Aorta (tissue), 5 donors: ENCODE measurements at places on chromosomes 4 and X. TPM values are rescaled to one million over a fixed set of nuclear protein-coding genes. Genes with fewer than 3 reads are reported as not detected.

DNA sequence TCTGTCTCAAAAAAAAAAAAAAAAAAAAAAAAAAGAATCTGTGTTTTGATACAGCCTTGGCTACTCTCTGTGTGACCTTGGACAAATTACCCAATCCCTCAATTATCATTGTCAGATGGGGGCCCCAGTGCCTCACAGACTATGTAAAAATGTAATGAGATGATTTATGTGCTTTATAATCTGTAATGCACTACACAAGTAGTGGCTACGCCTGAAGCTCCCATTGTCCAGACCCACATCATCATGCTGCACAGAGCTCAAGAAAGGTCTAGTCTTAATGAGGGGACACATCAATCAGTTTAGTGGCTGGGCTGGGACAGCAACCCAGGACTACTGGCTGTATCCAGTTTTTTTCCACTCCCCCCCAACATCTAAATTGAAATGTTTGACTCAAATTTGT lies 308.3 kb downstream of the DCHS2 start:
- no peak overlapping the region for H3K27ac ChIP-seq
- no peaks in the 10 kb centered on the region for H3K4me1 ChIP-seq
- no peak for DNase-seq
- H3K36me3 ChIP-seq: no peaks in the 10 kb centered on the region

DNA sequence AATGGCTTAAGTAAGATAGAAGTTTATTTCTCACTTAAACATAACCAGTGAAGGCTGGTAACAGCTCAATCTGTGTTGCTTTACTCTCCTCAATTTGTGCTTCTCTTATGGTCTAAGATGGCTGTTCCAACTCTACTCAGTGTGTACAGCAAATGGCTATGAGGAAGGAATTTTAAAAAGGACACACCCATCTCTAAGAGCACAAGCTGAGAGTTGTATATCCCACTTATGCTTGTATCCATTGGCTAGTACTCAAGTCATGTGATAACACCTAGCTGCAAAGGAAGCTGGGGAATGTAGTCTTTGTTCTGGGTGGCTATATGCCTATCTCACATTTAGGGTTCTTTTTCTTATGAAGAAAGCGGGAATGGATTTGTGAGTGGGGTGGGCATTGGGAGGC lies 63.3 kb downstream of the GPAT3 start:
- H3K4me1 ChIP-seq: no peaks in the 10 kb centered on the region
- no peak overlapping the region for H3K27ac ChIP-seq
- no peaks in the 10 kb centered on the region for H3K36me3 ChIP-seq
- no peak for DNase-seq
- H3K4me3 ChIP-seq: no peak overlapping the region

GRCh38 chrX:1185561-1185960 lies 26.9 kb downstream of the CRLF2 start:
- no peak overlapping the region for H3K27ac ChIP-seq
- no peaks in the 10 kb centered on the region for H3K4me1 ChIP-seq
- no peak overlapping the region for H3K4me3 ChIP-seq
- no peaks in the 10 kb centered on the region for H3K27me3 ChIP-seq

The COX7B2 gene
- total RNA-seq: not detected

The SOWAHB gene
- not detected for total RNA-seq

GRCh38 chr4:108060686-108061321 lies 71.1 kb downstream of the HADH start:
- no peaks in the 10 kb centered on the region for H3K36me3 ChIP-seq
- no peak overlapping the region for H3K4me3 ChIP-seq
- DNase-seq: no peak
- H3K27me3 ChIP-seq: no peaks in the 10 kb centered on the region

The S100G gene
- total RNA-seq: not detected

DNA sequence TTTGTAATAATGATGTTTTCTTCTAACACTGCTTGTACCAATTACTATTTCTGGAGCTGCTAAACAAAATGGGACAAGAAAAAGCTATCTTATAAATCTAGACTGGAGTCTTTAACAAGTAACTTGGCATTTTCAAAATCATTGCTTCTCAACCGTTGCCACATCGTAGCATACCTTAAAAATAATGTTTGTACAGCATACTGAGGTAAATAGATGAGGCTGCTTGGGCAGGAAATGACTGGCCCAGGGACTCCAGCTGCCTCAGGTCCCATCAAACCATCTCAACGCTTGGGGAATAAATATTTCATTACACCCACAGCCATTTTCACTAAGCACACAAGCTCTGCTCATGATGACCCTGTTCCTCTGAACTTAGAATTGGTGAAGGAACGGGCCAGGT lies 115.1 kb downstream of the SPANXA1 start:
- H3K27me3 ChIP-seq: no peaks in the 10 kb centered on the region
- peaks cover 2% of the 10 kb centered on the region for H3K4me1 ChIP-seq
- no peak overlapping the region for H3K4me3 ChIP-seq
- no peaks in the 10 kb centered on the region for H3K36me3 ChIP-seq
- DNase-seq: no peak

DNA sequence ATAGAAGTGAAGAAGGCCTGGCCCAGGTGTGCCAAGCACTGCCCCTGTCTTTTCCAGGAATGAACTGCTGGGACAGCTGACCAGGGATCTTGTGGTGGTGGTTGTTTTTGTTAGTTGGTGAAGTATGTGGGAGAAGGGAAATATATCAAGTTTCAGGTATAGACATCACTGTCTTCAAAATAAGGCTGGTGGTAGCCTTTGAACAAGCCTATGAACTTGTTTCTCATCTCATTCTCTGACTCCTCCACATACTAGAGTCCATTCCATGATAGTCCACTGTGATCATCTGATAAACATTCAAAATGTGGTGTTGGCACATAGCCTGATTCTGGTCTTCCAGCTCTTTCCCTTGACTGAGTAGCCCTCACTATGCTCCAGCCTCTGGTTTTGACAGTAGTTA lies 303.7 kb downstream of the CAMK2D start:
- DNase-seq: no peak
- no peaks in the 10 kb centered on the region for H3K4me1 ChIP-seq
- no peak overlapping the region for H3K27ac ChIP-seq
- H3K27me3 ChIP-seq: no peaks in the 10 kb centered on the region
- no peak overlapping the region for H3K4me3 ChIP-seq

DNA sequence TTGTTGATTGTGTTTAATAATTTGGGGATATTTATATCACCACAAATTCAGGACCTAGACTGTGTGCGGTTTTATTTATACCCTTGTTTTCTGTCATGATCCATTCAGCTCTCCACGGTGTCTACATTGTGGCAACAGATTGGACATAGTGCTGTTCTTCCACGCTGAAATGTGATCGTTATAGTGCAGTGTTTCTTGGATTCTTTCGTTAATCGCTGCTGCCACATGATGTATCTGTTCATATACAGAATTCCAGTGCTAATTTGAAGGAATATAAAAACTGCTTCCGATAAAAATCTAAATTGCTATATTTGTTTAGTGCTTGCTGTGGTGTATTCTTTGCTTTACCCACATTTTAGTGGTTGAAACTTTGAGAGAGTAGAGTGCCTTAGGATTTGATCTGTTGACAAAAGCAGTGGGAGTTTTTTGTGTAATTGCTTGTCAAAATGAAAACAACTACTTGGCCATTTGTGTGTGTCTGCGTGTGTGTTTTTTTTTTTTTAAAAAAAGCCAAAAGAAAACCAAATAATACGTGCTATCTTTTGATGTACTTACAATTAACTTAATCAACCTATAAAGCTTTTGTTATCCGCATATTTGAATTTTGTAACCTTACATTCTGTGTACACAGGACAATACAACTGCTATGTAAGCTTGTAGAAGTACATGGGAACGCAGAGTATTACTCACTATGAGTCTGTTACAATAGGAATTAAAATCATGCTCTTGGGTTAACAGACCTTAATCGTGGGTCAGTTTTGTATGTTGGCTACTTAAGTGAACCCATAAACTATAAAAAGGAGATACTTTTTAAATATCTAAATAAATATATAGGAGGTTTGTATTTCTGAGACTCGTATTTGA lies 353.3 kb downstream of the ARHGAP24 start:
- H3K4me1 ChIP-seq: peaks cover 7% of the 10 kb centered on the region
- H3K27ac ChIP-seq: peak overlapping the region; percentile 48
- H3K36me3 ChIP-seq: no peaks in the 10 kb centered on the region
- H3K27me3 ChIP-seq: no peaks in the 10 kb centered on the region
- no peak for DNase-seq

The CFI gene
- total RNA-seq: 64.5 TPM

GRCh38 chr4:111213531-111213930 lies 590.7 kb upstream of the PITX2 start:
- H3K27me3 ChIP-seq: no peaks in the 10 kb centered on the region
- H3K36me3 ChIP-seq: no peaks in the 10 kb centered on the region

DNA sequence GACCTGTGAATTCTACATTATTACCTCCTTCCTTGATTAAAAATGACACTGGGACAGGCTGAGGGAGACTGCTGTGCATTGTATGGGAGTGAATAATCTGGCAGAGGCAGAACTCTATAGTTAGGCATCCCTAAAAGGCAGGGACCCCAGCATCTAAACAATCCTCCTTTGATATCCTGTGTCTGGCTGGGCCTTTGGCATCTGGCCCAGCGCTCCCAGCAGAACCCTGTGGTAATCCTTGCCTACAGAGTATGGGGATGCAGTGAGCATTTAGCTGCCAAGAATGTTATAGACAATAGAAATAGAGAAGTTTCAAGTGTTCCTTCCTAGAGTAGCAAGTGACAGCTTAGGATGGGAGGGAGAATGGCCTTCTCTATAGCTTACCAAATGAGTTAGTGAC lies 38.5 kb downstream of the ZCCHC12 start:
- no peak overlapping the region for H3K4me3 ChIP-seq

The SOD3 gene
- 356 TPM for total RNA-seq

- H3K36me3 ChIP-seq: no peaks in the 10 kb centered on the region
- H3K4me3 ChIP-seq: no peak overlapping the region
- peak overlapping the region; percentile 50 for H3K27ac ChIP-seq
- H3K4me1 ChIP-seq: peaks cover 6% of the 10 kb centered on the region
- no peaks in the 10 kb centered on the region for H3K27me3 ChIP-seq
These were observed 109.0 kb downstream of the UCHL1 start for GRCh38 chr4:41365681-41366080.
